ENCODE measurements at places on chromosomes 6 and 20.

- DNase-seq: no peak
These were observed 10.3 kb upstream of the TAAR9 start for GRCh38 chr6:132527791-132528190.

- DNase-seq: no peak
These were observed 54.2 kb upstream of the FANCE start for GRCh38 chr6:35397806-35398418.

- DNase-seq: peak; percentile 49
These were observed 142.8 kb downstream of the DLL1 start for GRCh38 chr6:170147832-170148708.

DNA sequence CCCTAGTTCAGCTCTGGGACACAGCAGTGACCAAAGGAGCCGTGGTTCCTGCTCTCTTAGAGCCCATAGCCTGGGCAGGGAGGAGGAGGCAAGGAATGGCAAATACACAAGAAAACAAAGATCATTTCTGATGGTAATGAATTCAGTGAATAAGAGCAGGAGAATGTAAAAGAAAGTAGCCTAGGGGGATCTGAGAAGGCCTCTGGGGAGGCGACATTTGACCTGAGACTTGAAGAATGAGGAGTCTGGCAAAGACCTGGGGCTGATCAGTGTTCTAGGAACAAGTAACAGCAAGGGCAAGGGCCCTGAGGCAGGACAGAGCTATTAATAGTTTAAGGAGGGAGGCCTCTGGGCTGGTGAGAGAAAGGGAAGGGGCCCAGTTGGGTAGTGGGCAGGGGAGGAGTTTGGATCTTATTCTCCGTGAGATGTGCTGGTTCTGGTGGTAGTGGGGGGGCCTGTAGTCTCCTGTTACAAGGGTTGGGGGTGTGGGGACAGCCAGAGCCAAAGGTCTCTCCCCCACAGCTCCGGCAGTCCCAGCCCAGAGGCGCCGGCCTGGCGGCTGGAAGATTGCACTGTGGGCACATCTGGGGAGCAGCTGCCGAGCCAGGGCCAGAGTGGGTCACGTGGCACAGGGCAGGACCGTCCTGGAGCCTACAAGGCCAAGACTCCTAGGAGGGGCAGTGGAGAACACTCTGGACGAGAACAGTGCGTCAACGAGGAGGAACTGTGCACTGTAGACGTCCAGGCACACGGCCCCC lies 9.3 kb upstream of the ID1 start:
- DNase-seq: peak; percentile 81

DNA sequence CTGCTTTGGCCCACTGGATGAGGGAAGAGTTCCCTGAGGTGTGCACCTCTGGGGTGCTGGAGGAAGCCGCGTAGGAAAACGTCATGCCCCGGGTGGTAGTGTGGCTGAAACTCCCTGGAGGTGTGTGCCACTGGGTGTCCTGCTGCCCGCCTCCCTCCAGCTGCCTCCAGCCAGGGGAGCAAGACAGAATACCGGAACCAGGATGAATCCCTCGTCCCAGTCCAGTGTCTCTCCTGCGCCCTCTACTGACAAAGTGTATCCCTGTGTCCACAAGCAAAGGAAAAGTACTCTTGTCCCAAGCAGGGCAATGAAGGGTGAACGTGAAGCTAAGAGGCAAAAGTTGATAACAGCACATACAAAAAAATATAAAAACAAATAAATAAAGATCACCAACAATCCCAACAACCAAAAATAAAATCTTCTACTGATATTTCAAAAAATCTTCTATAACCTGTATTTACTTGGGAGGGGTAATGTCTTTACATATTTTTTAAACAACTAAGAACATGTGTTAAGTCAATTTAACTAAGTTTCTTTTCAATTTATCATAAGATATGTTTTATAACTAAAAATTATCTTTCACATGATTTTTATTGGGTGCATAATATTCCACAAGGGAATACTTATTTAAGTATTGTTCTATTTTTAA lies 437.6 kb downstream of the MAFB start:
- DNase-seq: peak; percentile 67

- no peak for DNase-seq
These were observed 584.9 kb upstream of the EYS start for GRCh38 chr6:66291905-66292304.

DNA sequence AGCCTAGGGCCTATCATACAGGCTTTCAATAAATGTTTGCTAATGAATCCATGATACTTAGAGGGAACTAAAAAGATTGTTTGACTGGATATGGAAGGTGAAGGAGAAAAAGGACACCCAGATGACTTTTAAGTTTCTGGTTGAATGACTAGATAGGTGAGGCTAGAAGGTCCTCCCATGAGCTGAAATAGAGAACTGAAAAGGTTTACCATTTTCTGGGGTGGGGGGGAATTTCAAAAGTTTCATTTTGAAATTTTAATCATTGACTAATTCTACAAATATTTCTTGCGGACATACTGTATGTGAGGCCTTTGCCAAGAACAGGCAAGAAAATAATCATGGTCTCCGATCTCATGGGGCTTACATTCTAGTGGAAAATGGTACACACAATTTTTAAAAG lies 17.9 kb upstream of the ZBTB2 start:
- DNase-seq: no peak

GRCh38 chr6:167839343-167839742 lies 12.6 kb downstream of the AFDN start:
- DNase-seq: no peak

- DNase-seq: peak; percentile 75
These were observed 35.6 kb upstream of the KCNK16 start for GRCh38 chr6:39357998-39358686.

DNA sequence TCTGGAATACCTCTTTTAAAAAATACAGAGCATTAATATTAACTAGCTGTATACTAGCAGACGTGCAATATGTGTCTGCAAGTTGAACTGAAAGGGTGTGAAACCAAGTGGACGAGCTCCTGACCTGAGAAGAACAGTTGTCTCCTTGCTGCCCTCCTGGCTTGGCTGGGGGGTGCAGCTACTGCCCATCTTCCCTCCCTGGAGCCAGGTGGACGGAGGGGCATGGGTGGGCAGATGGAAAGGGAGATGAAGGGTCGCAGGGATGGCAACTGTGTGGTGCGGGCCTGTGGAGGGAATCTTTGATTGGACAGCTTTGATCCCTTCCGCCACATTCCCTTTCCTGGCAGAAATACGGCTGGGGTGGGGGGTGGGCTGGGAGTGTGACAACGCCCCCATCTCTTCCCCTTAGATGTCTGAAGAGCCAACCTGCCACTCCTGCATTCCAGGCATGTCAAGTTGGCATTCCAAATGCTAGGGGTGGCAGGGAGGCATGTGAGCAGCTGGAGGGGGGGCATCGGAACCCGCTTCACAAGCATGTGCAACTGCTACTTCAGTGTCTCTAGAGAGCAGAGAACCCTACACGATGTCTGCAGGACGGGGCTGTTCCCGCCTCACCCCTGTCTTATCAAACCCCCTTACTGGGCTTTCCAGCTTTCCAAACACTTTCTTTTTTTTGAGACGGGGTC lies 37.3 kb downstream of the SRSF3 start:
- DNase-seq: no peak

DNA sequence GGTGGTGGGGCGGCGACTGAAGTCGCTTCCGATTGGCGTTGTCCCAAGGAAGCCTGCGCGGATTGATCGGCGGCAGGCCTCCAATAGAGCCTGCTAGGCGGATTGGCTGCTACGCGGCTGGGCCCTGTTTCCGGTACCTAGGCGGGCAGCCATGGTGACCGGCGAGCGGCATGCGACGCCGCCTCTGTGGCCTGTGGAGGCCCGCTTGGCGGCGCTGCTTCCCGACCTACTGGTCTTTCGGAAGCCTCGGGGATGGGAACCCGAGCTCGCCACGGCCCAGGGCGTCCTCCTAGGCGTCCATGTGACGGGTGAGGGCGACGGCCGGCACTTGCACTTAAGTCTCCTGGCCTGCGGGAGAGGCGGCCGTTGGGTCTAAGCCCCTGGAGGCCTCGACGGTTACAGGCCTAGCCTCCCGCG lies 28.1 kb downstream of the NFYA start:
- DNase-seq: no peak

GRCh38 chr6:36701401-36701991 lies 3.9 kb downstream of the RAB44 start:
- DNase-seq: peak; percentile 4

DNA sequence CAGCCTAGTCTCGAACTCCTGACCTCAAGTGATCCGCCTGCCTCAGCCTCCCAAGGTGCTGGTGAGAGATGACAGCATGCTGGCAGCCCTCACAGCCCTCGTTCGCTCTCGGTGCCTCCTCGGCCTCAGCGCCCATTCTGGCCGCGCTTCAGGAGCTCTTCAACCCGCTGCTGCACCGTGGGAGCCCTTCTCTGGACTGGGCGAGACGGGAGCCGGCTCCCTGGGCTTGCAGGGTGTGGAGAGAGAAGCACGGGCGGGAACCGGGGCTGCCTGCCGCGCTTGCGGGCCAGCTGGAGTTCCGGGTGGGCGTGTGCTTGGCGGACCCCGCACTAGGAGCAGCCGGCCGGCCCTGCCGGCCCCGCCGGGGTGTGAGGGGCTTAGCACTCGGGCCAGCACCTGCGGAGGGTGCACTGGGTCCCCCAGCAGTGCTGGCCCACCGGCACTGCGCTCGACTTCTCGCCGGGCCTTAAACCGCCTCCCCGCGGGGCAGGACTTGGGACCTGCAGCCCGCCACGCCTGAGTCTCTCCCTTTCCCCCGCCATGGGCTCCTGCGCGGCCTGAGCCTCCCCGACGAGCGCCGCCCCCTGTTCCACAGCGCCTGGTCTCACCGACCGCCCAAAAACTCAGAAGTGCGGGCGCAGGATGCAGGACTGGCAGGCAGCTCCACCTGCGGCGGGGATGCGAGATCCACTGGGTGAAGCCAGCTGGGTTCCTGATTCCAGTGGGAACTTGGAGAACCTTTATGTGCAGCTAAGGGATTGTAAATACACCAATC lies 31.5 kb upstream of the RANBP9 start:
- no peak for DNase-seq

GRCh38 chr6:65979120-65979519 lies 272.1 kb upstream of the EYS start:
- DNase-seq: no peak

- no peak for DNase-seq
These were observed 6.2 kb upstream of the ZNF334 start for GRCh38 chr20:46519471-46520068.

- no peak for DNase-seq
These were observed 556.7 kb upstream of the HTR1E start for GRCh38 chr6:86380571-86381125.

GRCh38 chr20:37896932-37897548 lies 5.9 kb upstream of the VSTM2L start:
- DNase-seq: no peak

- DNase-seq: no peak
These were observed 203.5 kb downstream of the KCNQ5 start for GRCh38 chr6:72825315-72825911.

DNA sequence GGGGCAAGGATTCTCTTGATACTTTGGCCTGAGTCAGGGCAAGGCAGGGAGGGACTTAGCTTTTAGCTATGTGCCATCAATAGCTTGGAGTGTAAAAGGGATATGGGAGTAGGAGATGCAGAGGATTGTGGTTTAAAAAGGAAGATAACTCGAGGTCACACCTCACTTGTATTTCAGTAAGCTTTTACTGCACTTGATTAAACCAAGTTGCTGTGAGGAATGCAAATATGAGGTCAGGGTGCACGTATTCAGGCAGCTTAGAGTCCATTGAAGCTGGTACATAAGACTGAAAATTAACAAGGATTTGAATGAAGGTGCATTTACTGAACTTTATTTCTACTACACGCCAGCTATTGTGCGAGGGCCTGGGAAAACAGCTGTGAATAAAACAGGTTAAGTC lies 32.1 kb downstream of the DSTN start:
- no peak for DNase-seq

DNA sequence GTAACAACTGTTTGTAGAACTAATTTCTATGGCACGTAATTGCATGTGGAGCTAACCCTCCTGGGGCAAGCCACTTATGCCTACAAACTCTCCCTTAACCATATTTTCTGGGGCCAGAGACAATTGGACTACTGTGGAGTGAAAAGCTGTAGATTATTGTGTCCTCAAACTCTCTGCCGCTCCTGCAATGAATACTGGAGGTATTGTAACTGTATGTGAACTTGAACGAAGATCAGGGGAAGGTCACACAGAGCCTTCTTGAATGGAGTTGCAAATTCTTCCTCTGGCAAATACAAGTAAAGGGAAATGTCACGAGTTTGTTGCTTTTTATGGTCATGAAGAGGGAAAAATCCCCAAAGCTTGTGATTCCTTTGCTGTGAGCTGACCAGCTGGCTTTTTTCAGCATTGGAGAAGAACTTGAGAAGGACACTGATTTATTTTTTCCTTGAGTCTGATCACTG lies 18.2 kb downstream of the AKAP12 start:
- DNase-seq: no peak

All from adrenal gland (tissue), 19 donors.